ENCODE measurements at places on chromosomes 2 and 18.

- DNase-seq = no peak
These were observed 94.0 kb downstream of the LAMA1 start for GRCh38 chr18:7023581-7023980.

DNA sequence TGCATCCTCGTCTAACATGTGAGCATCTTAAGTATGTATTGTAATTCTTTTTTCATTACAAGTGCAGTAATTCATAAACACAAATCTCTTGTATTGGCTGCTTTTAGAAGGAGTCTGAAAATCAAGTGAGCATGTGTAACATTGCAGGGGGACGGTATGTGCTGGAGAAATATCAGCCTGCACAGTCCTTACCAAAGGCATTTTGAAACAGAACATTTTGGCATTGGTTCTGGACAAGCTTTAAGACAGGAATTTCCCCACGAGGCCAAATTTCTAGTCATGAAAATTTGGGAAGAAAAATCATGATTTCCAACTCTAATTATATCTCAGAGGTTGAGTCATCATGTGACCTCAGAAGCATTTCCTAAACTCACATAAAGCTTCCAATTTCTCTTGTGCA, 24.7 kb upstream of the NRP2 start:
- DNase-seq = no peak

- DNase-seq = no peak
These were observed 316.9 kb upstream of the ZEB2 start for GRCh38 chr2:144836635-144837350.

DNA sequence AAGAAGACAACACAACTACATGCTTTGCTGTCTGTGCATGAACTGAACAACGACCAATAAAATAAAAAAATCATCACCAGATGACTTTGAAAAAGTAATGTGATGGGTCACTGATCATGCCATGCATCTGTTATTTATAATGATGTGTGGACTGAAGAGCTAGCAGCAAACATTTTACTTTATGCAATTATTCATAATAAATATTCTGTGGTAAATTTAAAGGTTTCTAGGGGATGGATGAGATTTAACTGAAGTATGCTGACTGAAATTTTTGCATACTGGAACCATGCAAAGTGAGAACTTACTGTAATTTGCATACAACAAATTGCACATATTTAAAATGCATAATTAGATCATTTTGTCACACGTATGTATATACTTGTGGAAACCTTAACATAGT, 31.3 kb upstream of the BAZ2B start:
- no peak for DNase-seq

All from activated T-helper 1 cell treated with anti-CD3 and anti-CD28 coated beads, Interleukin-2, amount 50 U/mL, for 16 hours (primary cell).